ENCODE measurements at places on chromosomes 1 and 21.

DNA sequence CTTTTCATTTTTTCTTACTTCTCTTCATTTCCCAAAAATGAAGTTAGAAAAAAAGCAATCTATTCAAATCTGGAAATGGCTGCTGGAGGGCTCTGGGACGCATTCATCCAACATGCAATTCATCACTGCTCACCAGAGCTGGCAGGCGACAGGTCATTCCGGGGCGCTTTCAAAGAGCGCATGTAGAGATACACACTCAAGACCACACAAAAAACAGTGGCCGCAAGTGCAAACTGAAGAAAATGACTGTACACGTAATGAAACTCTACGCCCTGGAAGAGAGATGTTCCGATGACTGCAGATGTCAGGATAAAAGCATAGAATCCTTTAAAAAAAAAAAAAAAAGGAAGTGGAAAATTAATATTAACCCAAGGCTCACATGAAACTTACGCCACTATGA, 15.5 kb downstream of the LBR start:
- DNase-seq = no peak

DNA sequence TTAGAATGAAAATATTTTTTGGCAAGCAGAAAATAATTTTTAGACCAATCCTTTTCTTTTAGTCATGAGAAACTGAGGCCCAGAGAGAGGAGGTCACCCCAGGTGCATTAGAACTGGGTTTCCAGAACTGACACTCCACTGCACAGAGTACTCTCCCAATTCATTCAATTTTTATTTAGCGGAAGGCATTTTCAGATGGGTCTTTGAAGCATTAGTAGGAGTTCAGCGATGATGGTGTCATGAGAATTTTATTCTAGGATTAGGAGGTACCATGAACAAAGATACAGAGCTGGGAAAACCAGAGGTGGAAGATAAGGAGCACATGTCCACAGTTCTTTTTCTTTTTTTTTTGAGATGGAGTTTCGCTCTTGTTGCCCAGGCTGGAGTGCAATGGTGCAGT, 2.3 kb downstream of the PCSK9 start:
- DNase-seq = no peak

DNA sequence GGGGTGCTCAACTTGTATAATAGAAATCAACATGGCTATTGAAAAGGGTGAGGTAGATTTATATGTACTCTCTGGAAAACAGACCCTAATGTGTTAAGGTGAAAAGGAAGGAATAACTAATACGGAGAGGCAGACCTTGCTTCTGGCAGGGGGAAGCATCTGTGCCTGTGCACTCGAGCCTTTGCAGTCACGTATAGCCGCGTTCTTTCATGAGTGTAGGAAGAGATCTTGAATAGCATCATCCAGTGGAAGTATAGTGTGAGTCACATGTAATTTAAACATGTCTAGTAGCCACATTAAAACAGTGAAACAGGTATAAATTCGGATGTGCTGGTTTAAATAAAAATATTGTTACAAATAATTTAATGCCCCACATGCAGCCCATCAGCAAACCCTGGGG, 3.0 kb downstream of the A3GALT2 start:
- no peak for DNase-seq

DNA sequence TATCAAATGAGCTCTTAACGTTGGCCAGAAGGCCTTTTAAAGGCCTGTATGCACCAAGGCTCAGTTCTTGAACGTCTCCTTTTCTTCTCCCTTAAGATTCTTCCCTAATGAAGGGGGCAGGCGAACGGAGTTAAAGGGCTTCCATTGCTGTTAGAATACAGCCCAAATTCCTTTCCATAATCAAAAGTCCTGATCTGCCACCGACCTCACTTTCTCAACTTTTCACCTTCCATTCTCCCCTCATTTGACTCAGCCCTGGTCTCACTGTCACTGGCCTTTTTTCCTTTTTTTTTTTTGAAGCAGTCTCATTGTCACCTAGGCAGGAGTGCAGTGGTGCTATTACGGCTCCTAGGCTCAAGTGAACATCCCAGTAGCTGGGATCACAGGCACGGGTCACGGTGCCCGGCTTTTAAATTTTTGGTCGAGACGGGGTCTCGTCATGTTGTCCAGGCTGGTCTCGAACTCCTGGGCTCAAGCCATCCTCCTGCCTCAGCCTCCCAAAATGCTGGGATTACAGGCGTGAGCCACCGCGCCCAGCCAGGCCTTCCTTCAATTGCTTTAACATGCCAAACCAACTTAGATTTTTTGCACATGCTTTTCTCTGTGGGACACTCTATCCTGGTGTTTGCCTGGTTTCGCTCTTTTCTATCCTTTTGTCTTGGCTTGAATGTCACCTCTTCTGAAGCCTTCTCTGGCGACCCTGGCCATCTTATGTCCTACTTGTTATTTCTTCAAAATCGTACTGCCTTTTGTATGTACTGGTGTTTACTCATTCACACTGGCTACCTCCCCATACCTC, 612 bp upstream of the CMPK1 start:
- DNase-seq = no peak

- no peak for DNase-seq
Measured at GRCh38 chr1:57384284-57384683, 39.6 kb downstream of the DAB1 start.

DNA sequence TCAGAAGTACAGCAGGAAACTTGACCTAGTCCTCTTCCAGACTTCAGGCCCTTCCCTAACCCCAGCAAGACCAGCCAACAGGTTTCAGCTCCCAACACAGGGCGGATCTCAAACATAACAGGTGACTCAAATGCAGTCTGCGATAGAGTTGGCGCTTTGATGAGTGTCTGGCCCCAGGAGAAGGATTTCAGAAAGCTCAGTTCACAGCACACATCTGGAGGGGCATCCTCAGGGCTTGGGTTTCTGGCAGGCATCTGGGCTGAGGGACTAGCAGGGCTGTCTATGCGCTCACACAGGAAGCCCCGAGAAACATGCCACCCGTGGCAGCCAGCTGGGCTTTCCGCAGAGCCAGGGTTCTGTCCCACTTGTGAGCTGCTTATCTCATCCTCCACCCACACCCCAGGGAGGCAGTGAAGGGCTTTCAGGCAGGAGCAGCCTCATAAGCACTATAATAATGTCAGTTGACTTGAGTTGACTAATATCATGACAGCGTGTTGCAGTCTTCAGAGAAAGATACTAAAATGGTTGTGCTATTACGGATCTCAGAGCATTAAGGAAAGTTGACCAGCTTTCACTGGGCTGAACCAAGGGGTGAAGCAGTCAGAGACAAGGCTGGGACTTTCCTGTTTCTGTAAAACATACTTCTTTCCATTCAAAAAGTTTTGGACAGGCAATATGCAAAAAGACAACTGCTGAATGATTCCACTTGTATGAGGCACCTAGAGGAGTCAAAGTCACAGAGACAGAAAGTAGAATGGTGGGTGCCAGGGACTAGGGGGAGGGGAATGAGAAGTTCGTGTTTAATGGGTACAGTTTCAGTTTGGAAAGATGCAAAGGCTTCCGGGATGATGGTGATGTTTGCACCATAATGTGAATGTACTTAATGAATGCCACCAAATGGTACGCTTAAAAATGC, 233.0 kb upstream of the IRF2BP2 start:
- peak; percentile 79 for DNase-seq

- no peak for DNase-seq
Measured at GRCh38 chr21:45816794-45817193, 164.8 kb upstream of the COL6A1 start.

DNA sequence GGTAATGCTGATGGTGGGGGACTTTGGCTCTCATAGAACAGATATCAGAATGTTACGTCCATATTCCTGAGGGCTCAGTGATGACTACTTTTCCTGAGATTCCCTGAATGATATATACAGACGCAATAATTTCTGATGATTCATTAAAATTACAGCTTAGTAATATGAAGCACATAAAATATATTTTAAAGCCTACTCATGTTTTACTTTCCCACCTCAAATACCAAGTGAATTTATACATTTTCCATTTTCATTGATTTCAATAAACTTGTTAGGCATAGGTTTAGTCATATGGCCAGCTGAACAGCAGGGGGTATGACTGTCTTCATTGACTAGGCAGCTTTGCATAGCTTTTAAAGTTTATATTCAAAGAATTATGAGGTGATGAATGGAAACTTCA, 26.2 kb upstream of the PDC start:
- DNase-seq = no peak

DNA sequence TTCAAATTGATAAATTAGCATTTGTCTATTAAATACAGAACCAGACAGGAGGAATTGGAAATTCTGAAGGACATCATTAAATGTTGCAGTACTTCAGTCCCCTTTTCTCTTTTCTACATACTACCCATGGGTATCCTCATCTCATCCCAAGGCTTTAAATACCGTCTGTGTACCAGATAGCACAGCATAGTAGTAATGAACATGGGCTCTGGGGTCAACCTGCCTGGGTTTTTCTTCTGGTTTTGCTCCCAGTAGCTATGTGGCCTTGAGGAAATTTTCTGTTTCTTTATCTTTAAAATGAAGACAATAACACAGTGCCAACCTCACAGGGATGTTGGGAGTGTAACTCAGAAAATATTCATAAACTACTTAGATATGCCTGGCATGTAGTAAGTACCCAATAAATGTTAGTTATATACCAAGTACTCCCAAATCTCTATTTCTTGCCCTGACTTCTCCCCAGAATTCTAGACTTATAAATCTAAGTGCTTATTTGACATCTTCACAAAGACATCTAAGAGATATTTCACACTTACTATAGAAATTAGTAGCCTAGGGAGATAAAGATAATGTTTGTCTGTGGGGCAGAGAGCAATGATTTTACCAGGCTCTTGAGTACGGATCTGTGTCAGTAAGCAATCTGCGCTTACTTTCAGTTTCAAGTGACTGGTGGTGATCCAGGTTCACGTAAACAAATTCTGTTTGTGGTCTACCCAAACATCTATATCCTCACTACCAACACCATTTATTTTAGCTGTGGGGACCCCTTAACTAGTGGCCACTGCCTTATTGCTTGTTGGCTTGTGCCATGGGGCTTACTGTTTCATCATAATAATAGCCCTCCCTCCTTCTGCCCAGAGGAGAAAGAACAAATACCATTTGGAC, 37.3 kb downstream of the VANGL2 start:
- DNase-seq = no peak

GRCh38 chr1:183310753-183311479, 107.3 kb downstream of the NMNAT2 start:
- peak; percentile 33 for DNase-seq

DNA sequence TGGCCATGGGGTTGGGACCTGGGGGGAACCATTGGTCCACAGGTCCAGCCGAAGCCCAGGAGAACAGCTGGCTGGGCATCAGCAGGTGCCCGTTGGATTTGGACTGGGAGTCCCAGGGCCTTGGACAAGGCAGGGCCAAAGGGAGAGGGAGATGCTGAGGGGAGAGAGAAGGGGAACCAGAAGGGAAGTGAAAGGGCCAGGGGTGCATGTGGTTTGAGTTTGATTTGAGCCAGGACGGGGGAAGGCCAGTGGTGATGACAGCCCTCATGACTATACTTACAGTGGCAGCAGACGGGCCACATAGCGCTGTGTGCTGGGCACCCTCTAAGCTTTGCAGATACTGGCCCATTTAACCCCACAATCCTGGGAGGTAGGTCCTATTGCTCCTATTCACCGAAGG, 18.8 kb downstream of the AGRN start:
- no peak for DNase-seq

- DNase-seq = no peak
Measured at GRCh38 chr1:63403386-63403785, 36.0 kb downstream of the ALG6 start.

GRCh38 chr1:233627823-233628222, 13.9 kb downstream of the KCNK1 start:
- no peak for DNase-seq

DNA sequence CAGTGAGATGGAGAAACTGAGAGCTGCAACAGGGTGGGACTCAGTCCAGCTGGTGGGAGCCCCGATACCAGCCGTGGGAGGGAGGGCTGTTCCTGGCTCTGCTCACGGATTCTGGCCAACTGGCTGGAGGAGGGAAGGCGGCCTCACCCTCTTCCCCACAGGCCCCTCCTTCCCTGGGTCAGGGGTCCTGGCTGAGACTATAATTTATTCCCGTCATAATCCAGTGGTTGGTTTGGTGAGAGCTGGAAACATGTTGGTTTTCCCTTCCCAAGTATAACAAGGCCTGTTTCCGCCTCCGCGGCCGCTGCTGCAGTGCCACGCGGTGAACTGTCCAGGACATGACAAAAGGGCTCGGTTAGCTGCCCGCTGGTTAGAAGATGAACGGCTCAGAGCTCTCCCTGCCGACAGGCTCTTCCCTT, 10.0 kb downstream of the PTPRF start:
- no peak for DNase-seq

DNA sequence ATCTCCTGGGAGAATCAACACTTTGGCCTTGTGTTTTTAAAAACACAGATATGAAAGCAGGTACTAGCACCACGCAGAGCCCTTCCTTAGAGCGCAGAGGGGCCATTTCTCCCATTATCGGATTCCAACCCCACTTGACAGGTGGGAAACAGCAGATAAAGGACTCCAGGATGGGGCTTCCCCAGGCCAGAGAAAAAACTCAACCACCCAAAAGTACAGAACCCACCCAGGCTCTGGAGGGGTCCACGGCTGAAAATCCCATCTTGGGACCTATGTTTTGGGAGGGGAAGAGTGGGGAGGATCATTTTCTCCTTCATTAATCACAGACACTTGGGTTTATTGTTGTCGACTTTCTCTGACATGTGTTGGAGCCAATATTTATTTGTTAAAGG, 27.1 kb upstream of the COL18A1 start:
- DNase-seq = no peak

- DNase-seq = no peak
Measured at GRCh38 chr1:22892789-22893188, 79.9 kb downstream of the LACTBL1 start.

- DNase-seq = no peak
Measured at GRCh38 chr1:168341483-168341975, 60.9 kb downstream of the TBX19 start.

GRCh38 chr1:24929398-24930259, 447 bp downstream of the RUNX3 start:
- peak; percentile 42 for DNase-seq

GRCh38 chr21:45613881-45614280, 29.6 kb upstream of the PCBP3 start:
- DNase-seq = no peak

- no peak for DNase-seq
Measured at GRCh38 chr1:86271046-86271445, 114.5 kb upstream of the COL24A1 start.

DNA sequence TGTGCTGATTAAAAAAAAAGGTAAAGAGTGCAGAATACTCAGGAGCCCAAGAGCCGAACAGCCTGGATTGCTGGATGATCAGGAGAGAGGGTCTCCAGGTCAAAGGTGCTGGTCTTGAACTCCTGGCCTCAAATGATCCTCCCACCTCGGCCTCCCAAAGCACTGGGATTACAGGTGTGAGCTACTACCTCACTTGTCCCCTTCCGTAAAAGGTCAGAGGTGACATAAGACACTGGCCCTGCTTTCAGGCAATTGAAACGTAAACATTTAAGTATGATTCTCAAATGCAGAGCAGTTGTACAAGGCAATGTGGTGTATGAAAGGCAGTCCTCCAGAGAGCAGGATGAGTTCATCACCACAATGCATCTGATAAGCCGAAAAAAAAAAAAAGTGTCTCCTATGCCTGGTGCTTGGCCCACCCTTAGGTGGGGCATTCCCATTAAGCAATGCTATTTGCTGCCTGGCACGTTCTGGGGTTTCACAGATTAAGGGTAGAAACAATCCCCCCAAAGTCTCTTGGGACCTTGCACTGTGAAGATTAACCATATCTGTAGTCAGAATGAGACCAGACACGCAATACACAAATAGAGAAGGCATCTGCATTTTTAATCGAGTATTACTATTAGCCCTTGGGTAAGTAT, 47.7 kb downstream of the PARP1 start:
- no peak for DNase-seq

GRCh38 chr1:983798-984475, 2.0 kb upstream of the PERM1 start:
- DNase-seq = peak; percentile 34
